ENCODE measurements at places on chromosomes 7 and 10.

- no peak for DNase-seq
Measured at GRCh38 chr7:114128880-114129279, 210.1 kb upstream of the PPP1R3A start.

DNA sequence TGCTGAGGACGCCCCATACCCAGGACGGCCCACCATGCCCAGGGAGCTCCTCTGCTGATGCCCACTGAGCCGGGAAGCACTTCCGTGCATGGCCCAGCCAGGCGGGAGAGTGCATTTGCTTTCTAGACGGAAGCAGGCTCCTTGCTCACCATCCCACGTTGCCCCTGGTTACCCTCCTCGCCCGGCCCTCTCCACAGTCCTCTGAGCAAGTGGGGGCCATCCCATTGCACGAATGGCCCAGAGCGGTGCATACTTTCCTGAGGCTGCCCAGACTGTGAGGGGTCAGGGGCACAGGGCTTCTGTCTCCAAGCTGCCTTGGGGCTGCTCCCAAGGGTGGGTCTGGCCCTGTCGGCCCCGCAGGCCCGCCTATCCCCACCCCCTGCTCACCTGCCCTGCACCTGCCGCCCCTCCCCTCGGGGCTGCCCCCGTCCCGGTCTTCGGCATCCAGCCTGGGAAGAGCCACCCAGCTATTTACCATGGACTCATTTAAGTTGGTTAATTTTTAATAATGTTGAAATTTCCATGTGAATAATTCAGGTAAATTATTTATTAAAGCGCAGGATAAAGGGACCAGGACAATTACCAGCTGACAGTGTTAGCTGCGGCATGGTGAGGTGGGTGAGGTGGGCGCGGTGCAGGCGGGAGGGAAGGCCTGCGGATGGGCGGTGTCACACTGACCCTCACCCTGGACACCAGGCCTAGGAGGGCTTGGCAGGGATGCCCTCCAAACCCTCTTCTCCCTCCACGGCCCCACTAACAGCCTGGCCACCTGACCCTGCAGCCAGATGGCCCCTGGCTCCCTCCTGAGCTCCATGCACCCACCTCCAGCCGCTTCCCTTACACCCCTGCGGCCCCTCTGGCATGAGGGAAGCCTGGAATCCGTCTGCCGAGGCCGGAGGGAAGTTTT lies 104.4 kb downstream of the MICALL2 start:
- no peak for DNase-seq

GRCh38 chr7:32937344-32938174 lies 19.7 kb upstream of the FKBP9 start:
- no peak for DNase-seq

DNA sequence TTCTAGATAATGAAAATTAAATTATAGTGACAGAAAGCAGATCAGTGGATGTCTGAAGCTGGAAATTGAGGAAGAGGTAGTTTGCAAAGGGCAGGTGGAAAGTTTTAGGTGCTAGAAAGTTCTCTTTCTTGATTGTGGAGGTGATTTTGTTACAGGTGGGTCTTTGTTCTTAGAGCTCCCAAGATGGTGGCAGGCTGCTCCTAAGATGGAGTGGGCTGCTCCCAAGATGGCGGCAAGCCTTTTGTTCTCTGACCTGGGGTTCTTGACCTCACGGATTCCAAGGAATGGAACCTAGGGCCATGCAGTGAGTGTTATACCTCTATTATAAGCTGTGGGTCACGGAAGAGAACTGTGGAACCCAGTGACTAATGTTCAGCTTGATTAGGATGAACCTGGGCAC lies 32.5 kb downstream of the SUGCT start:
- no peak for DNase-seq

GRCh38 chr7:33261585-33261984 lies 132.2 kb downstream of the BBS9 start:
- no peak for DNase-seq

GRCh38 chr10:3136763-3137611 lies 35.6 kb downstream of the PITRM1 start:
- no peak for DNase-seq
